Astrocyte (in vitro differentiated cells and primary cell): ENCODE measurements at places on chromosomes 13 and 19.

- DNase-seq: no peak
Observed at GRCh38 chr13:52104624-52105023, 24.2 kb downstream of the NEK5 start.

DNA sequence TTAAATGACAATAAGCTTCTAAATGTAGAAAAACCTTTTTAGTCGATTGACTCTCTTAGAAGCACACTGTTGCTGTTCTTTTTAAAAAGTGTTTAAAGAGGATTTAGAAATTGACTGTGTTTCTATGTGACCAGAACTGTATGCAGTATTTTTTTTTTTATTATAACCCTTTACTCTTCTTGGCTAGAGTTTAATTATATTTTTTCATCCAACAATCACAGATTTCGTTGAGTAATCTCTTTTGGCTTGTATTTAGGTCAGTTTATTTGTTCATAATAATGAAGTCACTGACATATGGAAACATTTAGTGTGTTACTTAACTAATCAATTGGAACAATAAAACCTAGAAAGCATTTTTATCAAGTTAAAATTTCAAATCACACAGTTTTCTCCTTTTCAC, 19.9 kb downstream of the CSNK1A1L start:
- no peak for DNase-seq

DNA sequence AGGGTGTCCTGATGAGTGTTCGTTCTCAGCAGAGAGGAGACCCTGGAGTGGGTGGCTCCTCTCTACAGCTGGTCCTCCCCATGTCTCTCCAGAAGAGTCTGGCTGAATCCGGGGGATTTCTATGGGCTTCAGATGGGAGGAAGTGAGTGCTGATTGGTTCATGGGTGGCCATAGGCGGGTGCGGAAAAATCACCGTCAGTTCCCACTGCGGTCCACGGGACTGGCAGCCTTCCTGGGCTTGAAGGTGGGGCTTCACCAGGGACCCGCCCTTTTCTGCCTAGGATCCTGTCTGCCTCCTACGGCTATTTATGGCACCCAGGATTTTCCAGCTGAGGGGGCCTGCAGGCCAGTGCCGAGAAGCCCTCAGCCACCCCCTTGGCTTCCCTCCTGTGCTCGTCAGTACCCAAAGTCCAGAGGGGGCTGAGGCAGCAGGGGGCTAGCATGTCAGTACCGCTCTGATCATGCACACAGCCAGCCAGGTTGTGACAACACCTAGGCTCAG, 18.4 kb downstream of the CPB2 start:
- DNase-seq: no peak

DNA sequence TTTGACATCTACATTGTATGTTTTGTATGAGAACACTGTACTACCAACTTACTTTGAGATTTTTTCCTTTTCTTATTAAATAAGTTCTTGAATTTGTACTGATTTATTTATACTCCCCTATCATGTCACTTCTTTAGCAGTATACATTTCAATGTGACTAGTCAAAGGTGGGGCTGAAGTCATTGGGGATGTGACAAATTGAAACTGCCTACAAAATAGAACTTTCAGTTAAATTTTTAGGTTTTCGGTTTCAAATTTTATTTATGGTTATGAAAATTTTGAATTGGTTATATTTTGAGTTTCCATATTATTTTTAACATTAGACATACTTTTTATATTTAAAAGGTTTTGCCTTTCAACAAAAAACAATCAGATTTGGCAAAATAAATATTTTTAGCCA, 221.6 kb downstream of the NBEA start:
- no peak for DNase-seq

- DNase-seq: no peak
Observed at GRCh38 chr19:8302734-8303133, 5.4 kb downstream of the CD320 start.
